Common myeloid progenitor, CD34-positive (primary cell): ENCODE measurements at places on chromosomes 12 and 14.

DNA sequence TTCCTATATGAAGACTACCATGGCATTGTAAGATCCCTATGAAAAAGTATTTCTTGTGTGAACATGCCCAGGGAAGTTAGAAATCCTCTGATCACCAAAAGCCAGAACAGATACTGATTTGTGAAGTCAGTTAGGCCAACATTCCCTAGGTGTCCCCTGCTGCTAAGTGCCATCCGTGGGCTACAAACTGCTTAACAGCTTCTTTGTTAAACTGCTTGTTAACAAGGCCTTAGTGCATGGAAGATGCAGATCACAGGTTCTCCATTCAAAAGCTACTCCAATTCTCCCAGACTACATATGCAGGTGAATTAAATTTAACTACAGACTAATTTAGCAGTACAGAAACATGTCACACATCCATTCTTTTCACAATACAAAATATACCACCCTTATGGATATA lies 108.2 kb downstream of the PRICKLE1 start:
- DNase-seq: no peak

DNA sequence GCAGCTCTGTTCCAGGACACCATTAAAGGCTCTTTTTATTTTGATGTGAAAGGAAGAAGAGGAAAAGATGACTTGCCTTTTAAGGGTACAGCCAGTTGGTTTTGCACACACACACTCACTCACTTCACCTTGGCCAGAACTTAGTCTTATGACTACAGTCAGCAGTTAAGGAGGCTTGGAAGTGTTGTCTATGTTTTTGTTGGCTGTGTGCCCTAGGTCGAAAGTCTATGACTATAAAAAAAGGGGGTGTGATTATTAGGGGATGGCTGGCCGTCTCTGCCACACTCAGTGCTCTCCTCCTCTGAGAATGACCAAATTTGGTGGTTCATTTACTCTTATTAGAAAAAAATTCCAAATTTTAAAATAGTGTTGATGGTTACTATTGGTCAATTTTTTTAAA lies 139.5 kb upstream of the OTX2 start:
- no peak for DNase-seq

- peak; percentile 89 for DNase-seq
These were observed 42.2 kb upstream of the ATP23 start for GRCh38 chr12:57899010-57899662.

DNA sequence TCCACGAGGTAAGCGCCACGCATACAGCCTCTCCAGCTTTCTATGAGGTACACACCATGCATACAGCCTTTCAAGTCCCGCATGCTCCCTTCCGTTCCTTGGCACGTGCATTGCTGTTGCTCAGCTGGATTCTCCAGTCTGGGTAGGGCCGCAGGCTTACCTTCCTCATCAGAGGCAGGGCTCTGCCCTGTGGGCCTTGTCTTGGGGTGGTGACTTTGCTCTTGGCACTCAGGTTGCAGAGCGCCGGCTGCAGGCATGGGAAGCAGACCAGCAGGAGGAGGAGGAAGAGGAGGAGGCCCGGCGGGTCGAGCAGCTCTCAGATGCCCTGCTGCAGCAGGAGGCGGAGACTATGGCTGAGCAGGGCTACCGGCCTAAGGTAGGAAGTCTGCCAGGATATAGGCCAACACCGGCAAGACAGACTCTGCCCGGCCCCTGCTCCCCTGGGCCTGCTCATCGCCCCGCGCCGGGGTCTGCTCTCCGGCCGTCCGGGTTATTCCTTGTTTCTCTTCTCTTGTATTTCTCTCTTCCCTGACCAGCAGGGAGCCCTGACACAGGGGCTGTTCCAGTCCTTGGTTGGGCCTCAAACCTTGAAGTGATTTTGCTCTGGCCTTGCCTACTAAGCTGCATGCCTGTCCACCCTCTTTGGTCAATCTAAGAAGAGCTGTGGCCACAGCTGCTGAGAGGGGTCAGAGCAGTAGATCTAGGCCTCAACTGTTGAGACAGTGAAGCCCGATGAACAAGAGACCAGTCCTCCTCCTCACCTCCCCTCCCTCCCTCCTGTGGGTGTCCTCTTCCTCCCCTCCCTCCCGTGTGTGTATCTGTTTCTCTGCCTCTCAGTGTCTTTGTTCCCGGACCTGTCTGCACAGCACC lies 15.3 kb downstream of the TCHP start:
- DNase-seq: no peak

- no peak for DNase-seq
These were observed 39.9 kb downstream of the SOX5 start for GRCh38 chr12:23909551-23909950.

DNA sequence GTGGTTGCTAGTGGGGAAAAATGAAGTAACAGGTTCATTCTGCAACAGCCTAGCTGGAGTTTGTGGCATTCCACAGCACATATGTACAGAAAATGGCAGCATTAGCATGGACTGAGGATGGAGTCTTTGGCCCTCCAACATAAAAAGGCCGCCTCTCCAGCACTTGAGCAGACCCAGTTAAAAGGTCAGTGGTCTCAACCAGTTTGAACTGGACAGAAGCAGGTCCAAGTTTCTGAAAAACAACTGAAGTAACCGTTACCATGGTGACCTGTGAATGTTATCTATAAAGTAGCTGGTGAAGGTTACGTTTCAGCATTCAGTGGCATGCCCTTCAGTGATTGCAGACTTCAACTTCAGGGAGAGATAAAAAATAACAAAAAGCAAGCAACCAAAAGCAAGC lies 34.1 kb upstream of the OR10AD1 start:
- DNase-seq: no peak

GRCh38 chr12:127742231-127742630 lies 524.7 kb upstream of the TMEM132C start:
- DNase-seq: no peak
